Activated CD8-positive, alpha-beta memory T cell treated with anti-CD3 and anti-CD28 coated beads for 1 hour (primary cell): ENCODE measurements at places on chromosomes 7 and 10.

DNA sequence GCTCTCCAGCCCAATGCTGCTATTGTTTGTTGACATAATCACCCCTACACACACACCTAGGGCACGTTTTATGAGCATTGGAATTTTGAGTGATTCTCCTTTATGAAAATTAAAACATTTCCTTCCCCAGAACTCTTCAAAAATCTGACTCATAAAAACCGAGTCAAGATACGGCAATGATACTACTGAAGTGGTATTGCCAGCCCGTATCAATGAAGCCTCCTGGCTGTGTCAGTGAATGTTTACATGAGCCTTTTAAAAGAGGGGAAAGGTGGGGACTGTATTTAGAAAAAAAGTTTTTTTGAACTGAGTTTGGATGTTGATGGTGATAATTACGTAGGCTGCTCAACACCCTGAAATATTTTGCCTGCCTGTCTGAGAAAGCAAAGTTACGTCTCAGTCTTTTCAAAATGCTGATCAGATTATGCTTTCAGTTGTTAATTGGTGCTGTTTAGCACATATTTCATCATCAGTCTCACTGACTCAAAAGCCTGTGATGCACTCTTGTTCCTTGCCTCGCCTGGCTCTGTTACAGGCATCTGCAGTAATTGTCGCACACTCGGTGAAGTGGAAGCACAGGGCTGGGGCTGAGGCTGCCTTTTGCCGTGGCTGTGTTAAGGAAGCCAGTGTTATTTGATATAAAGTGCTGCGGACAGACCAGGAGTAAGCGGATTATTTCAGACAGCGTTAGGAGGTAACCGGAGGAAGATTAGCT is 157.4 kb upstream of the TCF7L2 start:
- DNase-seq = no peak

GRCh38 chr7:45085619-45086200 is 3.1 kb downstream of the NACAD start:
- no peak for DNase-seq

DNA sequence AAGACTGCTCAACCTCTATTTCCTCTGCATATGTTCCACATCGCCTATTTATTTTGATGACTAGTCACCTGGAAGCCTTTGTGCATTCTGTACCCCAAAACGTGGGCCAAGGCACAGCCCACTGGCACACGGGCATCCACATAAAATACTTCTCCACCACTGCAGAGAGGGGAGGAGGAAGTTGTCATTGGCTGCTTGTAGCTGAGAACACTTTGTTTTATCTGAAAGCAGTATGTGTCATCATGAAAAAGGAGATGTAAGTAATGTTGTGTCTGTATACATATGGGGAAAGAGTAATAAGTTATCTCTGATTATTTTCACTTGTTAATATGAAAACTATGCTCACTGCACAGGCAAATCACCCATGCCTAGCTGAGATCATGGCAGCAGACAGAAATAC is 48.2 kb upstream of the AMPH start:
- DNase-seq = no peak

GRCh38 chr10:6589287-6590094 is 9.4 kb upstream of the PRKCQ start:
- DNase-seq = no peak

DNA sequence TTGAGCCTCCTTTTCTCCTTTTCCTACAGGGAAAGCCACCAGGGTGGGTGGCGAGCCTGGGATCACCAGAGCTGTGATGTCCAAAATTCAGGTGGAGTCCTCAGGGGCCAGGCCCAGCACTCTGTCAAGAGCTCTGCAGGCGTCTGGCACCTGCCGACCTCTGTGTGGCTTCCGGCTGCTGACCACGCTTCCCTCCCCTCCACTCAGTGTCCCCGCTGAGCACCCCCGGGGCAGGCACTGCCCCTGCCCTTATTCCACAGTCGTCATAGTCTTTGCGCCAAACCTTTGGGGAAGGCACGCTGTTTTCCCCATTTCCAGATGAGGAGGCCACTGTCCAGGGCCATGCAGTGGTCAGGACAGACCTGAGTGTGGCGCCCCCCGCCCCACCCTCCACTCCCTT is 7.5 kb downstream of the MTG1 start:
- DNase-seq = no peak

GRCh38 chr10:85532773-85533172 is 833.8 kb downstream of the GRID1 start:
- DNase-seq = no peak

DNA sequence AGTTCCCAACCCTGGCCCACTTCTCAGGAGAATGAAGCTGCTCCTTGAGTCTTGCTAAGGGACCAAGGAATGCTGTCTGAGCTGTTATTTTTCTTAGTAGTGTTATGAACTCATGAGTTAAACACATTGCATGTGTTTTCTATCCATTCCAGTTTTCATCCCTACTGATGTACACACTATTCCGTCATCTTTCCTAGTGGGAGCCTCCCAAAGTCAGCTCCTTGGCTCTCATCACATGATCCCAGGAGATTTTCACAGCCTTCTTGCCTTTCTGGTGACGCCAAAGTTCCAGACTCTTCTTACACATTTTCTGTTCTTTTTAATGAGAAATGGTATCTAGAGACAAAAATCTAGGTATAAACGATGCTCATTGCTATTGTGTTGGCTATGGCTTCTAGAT is 8.4 kb upstream of the C10orf71 start:
- DNase-seq = no peak

GRCh38 chr10:103578782-103579382 is 85.4 kb downstream of the NEURL1 start:
- DNase-seq = no peak

DNA sequence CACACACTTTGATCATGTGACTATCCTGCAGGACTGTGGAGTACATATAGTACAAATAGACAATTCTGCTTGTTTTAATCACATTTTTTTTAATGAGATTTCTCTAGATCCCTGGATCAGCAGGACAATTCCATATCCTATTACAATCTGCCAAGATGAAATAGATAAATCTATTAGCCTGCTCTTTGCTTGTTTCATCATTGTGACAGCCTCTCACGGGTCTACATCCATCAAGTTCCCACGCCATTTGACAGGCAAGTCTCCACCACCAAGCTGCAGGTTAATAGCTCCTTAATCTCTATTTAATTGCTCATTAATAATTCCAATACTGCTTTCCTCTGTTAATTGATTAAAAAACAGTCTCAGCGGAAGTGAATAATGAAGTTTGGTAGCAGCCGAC is 671.5 kb downstream of the CCSER2 start:
- DNase-seq = no peak

DNA sequence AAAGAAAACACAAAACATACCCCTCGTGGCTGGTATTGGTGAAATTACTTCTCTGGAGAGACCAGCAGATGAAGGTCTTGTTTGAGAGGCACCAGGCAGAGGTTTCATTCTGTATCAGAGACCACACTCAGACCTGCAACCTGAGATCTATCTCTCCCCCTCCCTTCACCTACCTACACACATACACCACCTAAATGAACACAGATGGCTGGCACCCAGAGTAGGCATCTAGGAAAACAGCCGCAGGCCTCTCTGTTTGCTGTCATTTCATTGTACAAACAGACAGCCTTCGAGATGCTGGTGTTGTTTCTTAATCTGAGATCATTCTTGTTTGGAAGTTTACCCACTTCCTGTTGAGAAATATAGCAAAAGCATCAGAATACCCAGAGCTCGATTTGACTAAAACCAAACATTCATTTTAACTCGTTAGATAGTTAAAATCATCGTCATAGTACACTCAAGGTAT is 173.9 kb upstream of the SLC25A13 start:
- no peak for DNase-seq

DNA sequence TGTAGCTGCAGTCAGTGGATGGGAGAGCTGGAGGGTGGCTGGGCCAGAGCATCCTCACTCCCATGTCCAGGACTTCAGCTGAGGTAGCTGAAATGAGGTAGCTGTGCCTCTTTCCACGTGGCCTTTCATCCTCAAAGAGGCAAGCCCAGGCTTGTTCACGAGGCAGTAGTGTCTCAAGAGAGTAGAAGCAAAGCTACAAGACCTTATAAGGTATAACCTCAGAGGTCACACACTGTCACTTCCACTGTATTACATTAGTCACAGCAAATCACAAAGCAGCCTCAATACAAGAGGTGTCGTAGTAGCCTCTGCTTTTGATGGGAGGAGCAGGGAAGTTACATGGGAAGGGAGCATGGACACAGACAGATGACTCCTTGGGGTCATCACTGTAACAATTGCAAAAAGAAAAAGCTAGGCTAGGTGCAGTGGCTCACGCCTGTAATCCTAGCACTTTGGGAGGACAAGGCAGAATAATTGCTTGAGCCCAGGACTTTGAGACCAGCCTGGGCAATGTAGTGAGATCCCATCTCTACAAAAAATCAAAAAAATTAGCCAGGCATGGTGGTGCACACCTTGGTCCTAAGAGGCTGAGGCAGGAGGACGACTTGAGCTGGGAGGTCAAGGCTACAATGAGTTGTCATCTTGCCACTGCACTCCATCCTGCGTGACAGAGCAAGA is 97.5 kb downstream of the SKIDA1 start:
- no peak for DNase-seq

DNA sequence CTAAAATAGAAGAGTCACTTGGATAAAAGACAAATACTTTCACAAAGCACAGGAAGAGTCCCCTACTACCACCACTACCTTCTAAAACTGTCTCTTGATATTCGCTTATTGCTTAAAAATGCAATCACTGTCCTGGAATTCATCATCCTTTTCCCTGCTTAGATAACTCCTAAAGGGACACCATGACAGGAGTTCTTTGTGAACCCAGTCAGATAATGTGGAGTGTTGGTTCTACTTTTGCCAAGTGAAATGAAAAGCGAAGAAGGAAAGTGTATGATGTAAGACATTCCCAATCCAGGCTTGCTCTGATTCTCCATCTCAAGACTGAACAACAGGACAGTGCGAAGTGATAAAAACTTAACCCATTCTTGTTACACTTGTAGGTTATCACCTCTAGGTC is 103.0 kb downstream of the MTERF1 start:
- no peak for DNase-seq

GRCh38 chr10:44517635-44518034 is 132.7 kb upstream of the CXCL12 start:
- DNase-seq = no peak

- DNase-seq = no peak
Measured at GRCh38 chr7:47383696-47384445, 198.0 kb downstream of the TNS3 start.

GRCh38 chr7:96836456-96836855 is 126.8 kb upstream of the SEM1 start:
- DNase-seq = no peak

- no peak for DNase-seq
Measured at GRCh38 chr10:11483201-11484148, 128.0 kb downstream of the USP6NL start.

- DNase-seq = no peak
Measured at GRCh38 chr10:42961796-42962109, 115.1 kb upstream of the RET start.

- DNase-seq = no peak
Measured at GRCh38 chr7:79524048-79524447, 70.6 kb upstream of the MAGI2 start.

GRCh38 chr7:155999631-156000489 is 187.6 kb upstream of the SHH start:
- no peak for DNase-seq

DNA sequence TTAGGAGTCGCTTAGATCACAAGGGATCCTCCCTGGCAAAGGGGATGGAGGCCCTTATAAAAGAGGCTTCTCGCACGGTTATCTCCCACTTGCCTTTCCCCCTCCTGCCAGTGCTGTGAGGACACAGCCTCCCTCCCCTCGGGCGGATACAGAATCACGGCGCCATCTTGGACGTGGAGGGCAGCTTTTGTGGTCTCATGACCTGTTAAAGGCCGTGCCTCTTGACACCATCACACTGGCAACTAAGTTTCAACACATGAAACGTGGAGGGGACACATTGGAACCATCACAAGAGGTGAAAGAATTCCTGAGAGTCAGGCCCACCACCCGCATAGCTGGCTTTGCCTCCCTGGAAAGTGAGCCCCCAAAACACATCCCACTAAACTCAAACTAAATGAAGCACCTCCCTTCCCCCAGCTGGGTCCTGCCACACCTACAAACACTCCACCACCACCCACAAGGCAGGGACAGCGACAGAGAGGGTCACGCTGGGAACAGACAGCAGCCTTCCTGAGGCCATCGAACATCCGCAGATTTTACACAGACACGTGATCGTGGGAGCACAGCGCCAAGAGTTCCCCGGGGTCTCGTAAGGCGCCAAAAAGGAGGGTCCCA is 110.6 kb downstream of the TCERG1L start:
- no peak for DNase-seq

- DNase-seq = no peak
Measured at GRCh38 chr10:108696792-108697477, 1226.4 kb downstream of the XPNPEP1 start.

DNA sequence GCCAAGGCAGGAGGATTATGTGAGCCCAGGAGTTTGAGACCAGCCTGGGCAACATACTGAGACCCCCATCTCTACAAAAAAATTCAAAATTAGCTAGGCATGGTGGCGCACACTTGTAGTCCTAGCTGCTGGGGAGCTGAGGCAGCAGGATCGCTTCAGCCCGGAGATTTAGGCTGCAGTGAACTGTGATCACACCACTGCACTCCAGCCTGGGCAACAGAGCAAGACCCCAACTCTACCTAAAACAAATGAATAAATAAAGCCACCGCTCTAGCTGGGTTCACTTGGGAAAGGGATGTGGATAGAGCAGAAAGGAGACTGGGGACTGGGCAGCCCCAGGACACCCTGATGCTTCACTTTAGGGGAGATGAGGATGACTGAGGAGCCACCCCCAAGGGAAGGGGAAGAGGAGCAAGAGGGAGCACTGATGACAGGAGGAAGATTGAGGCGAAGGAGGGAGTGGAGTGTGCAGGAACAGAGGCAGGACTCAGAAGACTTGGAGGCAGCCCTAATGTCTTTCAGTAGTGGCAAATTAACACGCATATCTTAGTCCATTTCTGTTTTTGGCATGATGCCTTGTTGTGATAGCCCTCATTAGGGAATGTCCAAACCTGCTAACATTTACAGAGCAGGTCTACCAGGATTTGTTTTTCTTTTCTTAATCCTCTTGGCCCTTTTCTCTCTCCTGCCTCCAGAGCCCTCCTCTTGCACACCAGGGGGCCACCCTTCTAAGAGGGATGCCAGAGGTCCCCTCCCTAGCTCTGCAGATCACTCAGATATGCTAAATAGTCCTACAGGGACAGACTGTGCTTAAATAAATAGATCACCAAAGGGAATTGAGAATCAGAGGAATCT is 88.3 kb downstream of the C10orf105 start:
- no peak for DNase-seq

GRCh38 chr7:85520175-85520574 is 333.3 kb upstream of the SEMA3D start:
- DNase-seq = no peak

- DNase-seq = no peak
Measured at GRCh38 chr7:70458745-70459144, 673.2 kb upstream of the GALNT17 start.

GRCh38 chr7:768881-769504 is 41.9 kb upstream of the PRKAR1B start:
- DNase-seq = no peak

GRCh38 chr10:132294561-132295318 is 13.0 kb downstream of the STK32C start:
- no peak for DNase-seq

- no peak for DNase-seq
Measured at GRCh38 chr7:75639886-75640190, 98.9 kb downstream of the HIP1 start.
